Stimulated activated CD8-positive, alpha-beta memory T cell treated with anti-CD3 and anti-CD28 coated beads, Interleukin-4, amount 100 ng/mL, for 1 hour (primary cell): ENCODE measurements at places on chromosomes 16 and 17.

DNA sequence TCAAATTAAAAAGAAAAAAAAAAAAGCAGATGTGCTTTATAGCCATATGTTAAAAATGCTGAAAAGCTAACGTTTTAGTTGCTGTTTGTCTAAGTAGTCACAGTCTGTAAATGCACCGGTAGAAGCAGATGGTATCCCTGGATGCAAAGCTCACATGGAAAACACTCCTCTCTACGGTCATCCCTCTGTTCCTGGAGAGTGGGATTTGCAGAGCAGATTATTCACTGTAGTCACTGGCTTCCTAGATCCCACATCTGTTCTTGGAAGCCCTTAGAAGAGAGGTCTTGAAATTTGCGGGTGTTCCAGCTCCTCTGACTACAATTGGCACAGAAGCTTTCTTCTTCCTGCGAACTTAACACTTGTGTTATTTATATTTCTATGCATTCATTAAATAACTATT lies 186.6 kb downstream of the PMP22 start:
- DNase-seq = no peak

GRCh38 chr16:57707331-57707730 lies 12.7 kb downstream of the DRC7 start:
- DNase-seq = no peak

DNA sequence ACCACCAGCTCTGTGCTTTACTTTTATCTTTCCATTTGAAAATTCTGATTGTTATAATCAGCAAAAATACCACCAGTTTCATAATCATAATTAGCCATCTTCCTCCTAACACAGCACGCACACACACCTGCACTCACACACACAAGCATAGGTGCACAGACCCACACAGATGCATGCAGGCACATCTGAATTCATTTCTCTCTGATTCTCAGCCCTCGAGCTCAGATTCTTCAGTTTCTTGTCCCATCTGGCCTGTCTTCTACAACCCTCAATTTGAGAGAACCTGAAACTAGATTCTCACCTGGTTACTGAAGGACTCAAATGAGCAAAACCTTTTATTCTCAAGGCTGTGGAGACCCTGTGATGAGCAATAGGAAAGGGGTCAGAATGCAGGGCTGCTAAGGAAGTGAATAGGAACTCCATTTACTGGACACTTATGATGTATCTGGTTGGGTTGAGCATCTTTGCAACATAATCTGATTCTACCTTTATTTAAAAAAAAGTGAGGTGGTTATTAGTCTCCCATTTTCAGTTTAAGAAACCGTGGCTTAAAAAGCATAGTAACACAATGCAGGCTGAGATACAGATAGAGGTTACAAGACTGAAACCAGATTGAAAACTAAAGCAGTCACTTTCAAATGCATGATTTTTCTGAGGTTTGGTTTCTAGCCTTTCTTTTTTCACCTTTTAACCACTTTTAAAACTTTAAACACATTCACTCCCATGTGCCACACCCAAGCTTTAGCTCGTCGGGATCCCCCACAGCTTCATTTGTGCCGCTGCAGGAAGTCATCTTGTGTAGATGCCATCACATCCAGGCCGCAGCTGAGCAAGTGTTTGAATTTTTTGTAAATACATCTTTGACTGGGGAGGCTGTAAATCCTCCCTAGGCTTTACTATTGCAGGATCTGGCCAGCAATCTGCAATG lies 9.4 kb downstream of the KRT33A start:
- peak; percentile 13 for DNase-seq

GRCh38 chr17:14372905-14373613 lies 72.2 kb downstream of the HS3ST3B1 start:
- DNase-seq = no peak

DNA sequence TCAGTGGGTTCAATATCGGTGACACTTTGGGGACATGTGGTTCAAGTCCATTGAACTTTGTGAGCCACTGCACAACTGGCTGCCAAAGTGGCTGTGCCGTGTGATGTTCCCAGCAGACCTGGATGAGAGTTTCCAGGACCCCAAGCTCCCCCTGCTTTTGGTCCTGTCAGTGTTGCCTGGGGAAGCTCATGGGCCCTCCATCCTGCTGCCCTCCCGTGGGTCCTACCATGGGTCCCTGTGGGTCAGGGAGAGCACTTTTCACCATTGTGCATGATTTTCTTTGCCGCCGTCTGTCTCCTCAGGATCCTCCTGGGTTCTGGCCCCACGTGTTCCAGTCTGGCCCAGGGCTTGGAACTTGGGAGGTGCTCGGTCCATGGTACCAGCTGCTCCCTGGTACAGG lies 38.1 kb downstream of the LGALS9 start:
- DNase-seq = no peak

- DNase-seq = no peak
Measured at GRCh38 chr16:11796227-11797165, 562 bp downstream of the ZC3H7A start.

GRCh38 chr16:49338611-49339265 lies 34.9 kb upstream of the C16orf78 start:
- no peak for DNase-seq

GRCh38 chr17:13031718-13032350 lies 14.0 kb upstream of the ELAC2 start:
- no peak for DNase-seq

GRCh38 chr17:75755990-75756389 lies 9.0 kb downstream of the GALK1 start:
- no peak for DNase-seq

DNA sequence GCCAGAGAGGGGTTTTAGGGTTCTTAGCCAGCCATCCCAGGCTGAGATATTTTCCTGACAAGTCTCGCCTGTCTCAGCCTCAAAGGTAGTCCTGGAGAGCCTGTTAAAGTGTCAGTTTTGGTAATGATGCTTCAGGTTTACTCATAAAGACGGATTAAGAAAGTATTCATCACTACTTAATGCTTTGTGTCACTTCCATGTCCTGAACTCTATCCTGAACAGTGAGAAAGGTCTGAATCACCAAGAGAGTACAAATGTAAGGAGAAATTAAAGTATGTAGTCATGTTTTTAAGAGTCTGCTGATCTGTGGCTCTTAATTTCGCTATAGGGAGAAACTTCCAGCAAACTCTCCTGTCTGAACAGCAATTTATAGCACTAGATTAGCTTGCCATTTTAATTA lies 14.0 kb downstream of the RPGRIP1L start:
- DNase-seq = no peak
